Upper lobe of left lung (tissue), 6 donors: ENCODE measurements at places on chromosomes 1 and 21. TPM values are rescaled to one million over a fixed set of nuclear protein-coding genes. Genes with fewer than 3 reads are reported as not detected.
A peak's percentile ranks its signal among the peaks of the same experiment; 100 is the strongest.

The MIER1 gene
- total RNA-seq = 36.9 TPM

GRCh38 chr1:117689997-117690625 lies 84.3 kb downstream of the TENT5C start:
- DNase-seq = no peak

- DNase-seq = no peak
Measured at GRCh38 chr1:22450351-22451021, 1.2 kb upstream of the ZBTB40 start.

DNA sequence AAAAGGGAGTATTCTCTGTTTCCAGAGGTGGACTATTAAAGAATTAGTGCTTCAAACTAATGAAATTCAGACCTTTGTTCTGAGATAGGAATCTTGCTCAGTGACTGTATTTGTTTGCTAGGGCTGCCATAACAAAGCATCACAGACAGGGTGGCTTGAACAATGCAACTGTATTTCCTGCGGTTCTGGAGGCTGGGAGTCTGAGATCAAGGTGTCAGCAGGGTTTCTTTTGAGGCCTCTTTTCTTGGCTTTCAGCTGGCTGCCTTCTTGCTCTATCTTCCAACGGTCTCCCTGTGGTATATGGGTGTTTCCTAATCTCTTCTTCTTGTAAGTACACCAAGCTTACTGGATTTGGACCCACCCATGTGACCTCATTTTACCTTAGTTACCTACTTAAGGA lies 264.6 kb upstream of the PROX1 start:
- DNase-seq = no peak

The ELAPOR1 gene
- total RNA-seq = 39.7 TPM

GRCh38 chr1:76374086-76374485 lies 299.5 kb downstream of the ST6GALNAC3 start:
- DNase-seq = no peak

DNA sequence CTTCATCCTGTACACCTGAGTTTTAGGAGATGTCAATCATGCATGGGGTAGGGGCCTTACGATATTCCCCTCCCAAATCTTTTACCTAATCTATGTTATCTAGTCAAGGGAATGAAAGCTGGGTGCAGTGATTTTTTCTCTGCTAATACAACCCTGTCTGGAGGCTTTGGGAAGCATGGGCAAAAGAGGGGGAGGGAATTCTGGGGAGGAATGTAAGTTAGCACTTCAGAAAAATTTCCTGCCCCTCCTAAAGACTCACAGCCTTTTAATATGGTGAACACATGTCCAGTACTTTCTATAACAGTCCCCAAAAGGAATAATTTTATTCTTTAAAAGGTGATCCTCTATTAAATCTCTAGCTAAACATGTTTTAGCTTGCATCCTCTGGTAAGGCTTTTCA lies 25.6 kb upstream of the PRELP start:
- no peak for DNase-seq

- DNase-seq = no peak
Measured at GRCh38 chr1:94411237-94411636, 7.0 kb upstream of the ABCD3 start.

GRCh38 chr21:40276001-40276400 lies 408.8 kb downstream of the PCP4 start:
- DNase-seq = no peak

DNA sequence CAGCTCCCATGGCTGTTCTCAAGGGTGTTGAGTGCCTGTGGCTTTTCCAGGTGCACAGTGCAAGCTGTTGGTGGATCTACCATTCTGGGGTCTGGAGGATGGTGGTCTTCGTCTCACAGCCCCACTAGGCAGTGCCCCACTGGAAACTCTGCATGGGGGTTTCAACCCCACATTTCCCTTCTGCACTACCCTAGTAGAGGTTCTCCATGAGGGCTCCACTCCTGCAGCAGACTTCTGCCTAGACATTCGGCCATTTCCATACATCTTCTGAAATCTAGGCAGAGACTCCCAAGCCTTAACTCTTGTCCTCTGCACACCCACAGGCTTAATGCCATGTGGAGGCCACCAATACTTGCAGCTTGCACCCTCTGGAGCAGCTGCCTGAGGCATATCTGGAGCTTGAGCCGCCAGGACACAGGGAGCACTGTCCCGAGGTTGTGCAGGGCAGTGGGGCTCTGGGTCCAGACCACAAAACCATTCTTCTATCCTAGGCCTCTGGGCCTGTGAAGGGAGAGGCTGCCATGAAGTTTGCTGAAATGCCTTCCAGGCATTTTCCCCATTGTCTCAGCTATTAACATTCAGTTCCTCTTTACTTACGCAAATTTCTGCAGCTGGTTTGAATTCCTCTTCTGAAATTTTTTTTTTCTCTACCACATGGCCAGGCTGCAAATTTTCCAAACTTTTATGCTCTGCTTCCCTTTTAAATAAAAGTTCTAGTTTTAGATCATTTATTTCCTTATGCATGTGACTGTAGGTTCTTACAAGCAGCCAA lies 8.8 kb upstream of the CAPN8 start:
- DNase-seq = no peak

- no peak for DNase-seq
Measured at GRCh38 chr1:30375156-30375555, 348.2 kb downstream of the MATN1 start.

GRCh38 chr1:24999906-25000305 lies 69.8 kb upstream of the RUNX3 start:
- DNase-seq = no peak

The GPR52 gene
- total RNA-seq = 3.8 TPM

The CFAP45 gene
- 8.9 TPM for total RNA-seq

DNA sequence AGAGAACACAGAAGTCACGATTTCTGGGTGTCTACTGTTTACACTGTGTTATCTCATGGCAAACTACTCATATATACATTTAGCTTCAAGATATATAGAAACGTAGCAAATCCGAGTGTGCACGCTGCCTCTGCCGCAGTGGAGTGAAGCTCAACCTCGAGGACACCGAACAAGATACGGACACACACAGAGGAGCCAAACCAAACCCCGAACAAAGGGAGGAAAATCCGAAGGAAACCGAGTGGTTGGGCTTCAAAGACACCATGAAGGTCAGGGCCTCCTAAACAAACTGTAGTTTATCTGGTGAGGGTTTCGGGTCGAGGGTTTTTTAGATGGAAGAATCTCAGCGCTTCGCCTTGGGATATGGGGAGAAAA lies 34.5 kb downstream of the SLC45A1 start:
- DNase-seq = no peak

- DNase-seq = no peak
Measured at GRCh38 chr1:190140644-190141043, 337.0 kb downstream of the BRINP3 start.

GRCh38 chr1:165666152-165666825 lies 32.1 kb downstream of the ALDH9A1 start:
- DNase-seq = peak; percentile 30

GRCh38 chr1:177124577-177125278 lies 39.8 kb downstream of the ASTN1 start:
- DNase-seq = no peak

DNA sequence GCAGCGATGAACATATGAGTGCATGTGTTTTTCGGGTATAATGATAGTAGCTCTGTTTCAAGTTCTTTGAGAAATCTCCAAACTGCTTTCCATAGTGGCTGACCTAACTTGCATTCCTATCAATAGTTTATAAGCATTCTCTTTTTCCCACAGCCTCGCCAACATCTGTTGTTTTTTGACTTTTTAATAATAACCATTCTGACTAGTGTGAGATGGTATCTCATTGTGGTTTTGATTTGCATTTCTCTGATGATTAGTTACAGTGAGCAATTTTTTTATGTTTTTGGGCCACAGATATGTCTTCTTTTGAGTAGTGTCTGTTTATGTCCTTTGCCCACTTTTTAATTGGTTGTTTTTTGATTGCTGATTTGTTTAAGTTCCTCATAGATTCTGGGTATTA lies 10.6 kb upstream of the RUNX1 start:
- no peak for DNase-seq

GRCh38 chr1:181557313-181557712 lies 74.0 kb downstream of the CACNA1E start:
- no peak for DNase-seq

GRCh38 chr1:89728381-89728780 lies 92.5 kb upstream of the LRRC8D start:
- DNase-seq = no peak

DNA sequence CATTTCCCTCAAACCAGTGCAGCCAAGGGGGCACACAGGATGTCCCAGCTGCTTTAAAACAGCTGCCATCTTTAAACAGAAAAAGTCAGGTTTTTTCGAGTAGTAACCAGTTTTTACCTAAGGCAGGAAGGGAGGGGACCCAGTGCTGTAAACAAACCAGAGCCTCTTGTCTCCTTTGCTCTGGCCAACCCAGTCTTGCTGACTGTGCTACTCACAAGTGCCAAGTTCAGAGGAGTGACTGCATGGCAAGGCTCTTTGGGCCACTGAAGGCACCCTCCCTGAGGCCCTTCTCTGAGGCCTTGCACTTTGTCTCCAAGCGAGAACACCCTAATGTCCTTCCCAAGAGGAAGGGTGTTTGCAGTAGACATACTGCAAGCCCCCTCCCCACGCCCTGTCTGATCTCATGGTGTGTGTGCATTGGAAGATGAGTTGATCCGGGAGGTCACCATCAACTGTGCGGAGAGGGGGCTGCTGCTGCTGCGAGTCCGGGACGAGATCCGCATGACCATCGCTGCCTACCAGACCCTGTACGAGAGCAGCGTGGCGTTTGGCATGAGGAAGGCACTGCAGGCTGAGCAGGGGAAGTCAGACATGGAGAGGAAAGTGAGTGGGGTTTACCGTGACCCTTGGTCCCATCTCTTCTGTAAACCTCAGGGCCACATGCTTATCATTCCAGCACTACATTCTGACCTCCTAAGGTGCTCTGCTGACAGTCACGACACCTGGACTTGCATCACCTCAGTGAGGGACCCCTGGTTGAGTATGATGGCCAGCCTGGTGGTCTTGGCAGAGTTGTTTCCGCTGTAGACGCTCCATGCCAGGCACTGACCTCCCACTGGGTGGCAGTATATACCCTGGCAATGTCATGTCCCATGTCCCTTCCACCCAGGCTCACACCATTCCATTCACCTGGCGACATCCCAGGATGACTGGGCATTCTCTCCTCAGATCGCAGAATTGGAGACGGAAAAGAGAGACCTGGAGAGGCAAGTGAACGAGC lies 4.7 kb downstream of the DNALI1 start:
- peak; percentile 34 for DNase-seq

The INSRR gene
- 0.03 TPM for total RNA-seq

The LENEP gene
- not detected for total RNA-seq

DNA sequence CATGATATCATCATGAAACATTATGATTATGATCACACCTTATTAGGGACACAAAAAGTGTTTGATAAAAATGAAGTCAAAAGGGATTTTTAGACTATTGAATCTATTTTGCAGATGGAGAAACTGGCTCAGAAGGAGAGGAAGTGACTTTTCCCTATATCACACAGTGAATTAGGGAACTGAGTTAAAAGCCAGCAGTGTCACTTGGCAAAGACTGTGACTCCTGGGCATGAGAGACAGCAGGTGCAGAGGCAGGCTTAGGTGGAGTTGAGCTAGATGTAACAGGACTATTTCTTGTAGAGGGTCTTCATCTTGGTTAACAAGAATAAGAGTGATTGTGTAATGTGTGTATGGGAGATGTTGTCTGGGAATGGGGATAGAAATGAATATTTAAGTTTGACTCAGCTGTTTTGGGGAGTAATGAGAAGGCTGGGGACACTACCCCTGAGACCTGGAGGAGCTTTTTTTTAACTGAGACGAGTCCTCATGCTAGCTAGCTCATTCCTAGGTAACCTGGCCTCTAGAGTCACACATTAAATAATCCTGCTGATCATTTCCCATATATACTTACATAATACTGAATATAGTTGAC lies 1.0 kb upstream of the CD84 start:
- no peak for DNase-seq

DNA sequence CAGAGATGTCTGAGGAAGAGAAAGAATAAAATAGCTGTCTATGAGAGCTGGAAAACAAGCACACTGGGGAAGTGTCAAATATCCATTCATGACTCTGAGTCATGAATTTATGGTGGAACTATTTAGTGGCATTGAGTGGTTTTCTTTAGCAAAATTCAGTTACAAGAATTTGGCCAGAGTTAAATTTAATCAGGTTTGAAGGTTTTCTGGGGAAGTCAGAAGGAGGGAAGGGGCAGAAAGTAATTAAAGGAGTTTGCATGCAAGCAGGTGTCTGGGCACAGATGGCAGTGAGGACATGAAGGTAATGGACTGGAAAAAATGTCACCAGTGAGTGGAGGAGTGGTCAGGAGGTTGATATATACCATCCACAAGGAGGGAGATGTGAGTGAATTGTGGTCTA lies 121.9 kb upstream of the IVNS1ABP start:
- DNase-seq = no peak

The NUAK2 gene
- 8.8 TPM for total RNA-seq

DNA sequence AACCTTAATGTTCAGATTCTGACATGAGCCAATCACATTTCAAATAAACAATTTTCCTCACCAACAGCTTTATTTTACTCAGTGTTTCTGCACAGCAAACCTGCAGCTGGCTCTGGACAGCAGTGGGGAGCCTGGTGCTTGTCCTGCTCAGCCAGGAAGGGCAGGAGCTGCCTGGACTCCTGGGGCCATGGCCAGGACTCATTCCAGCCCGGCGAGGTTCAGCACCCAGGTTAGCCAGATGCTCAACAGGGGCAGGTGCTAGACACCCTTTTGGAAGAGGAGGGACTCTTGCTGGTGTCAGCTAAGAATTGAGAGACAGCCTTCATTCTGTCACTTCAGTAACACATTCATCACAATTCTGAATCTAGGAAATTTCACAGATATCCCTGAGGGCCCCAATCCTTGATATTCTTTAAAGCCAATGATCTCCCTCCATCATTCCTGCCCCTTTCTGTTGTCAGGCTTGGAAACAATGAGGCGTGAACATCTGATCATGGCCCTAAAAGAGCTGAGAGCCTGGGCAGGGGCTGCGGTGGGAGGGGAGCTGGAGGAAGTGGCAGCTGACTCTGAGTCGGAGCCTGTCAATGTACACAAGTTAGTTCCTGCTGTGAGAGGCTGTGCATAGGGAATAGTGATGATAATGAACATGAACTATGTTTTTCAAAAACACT lies 251.3 kb downstream of the SDCCAG8 start:
- DNase-seq = no peak

The CLEC20A gene
- total RNA-seq = not detected

GRCh38 chr1:225911191-225912130 lies 12.6 kb downstream of the PYCR2 start:
- peak; percentile 96 for DNase-seq

GRCh38 chr21:16125274-16125673 lies 395.5 kb downstream of the USP25 start:
- no peak for DNase-seq

- DNase-seq = no peak
Measured at GRCh38 chr21:29105218-29105617, 25.2 kb upstream of the MAP3K7CL start.

DNA sequence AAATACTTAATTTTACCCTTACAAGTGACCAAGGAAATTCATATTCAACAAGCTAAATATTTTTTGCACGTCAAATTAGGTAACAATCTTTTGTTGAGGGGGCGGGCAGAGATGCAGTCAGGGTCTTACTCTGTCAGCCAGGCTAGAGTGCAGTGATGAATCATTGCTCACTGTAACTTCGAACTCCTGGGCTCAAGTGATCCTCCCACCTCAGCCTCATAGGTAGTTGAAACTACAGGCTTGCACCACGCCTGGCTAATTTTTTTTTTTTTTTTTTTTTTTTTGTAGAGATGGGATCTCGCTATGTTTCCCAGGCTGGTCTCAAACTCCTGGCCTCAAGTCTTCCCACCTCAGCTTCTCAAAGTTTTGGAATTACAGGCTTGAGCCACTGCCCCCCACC lies 26.5 kb downstream of the PHTF1 start:
- no peak for DNase-seq
